ENCODE measurements at places on chromosomes 1 and 21. TPM values are rescaled to one million over a fixed set of nuclear protein-coding genes. Genes with fewer than 3 reads are reported as not detected.

GRCh38 chr1:183954496-183954895, 83.0 kb downstream of the COLGALT2 start:
- DNase-seq, result no peak
- no peak overlapping the region for H3K27ac ChIP-seq
- no peaks in the 10 kb centered on the region for H3K36me3 ChIP-seq
- no peaks in the 10 kb centered on the region for H3K27me3 ChIP-seq

GRCh38 chr1:59005491-59006288, 221.8 kb upstream of the JUN start:
- no peaks in the 10 kb centered on the region for H3K27me3 ChIP-seq
- no peaks in the 10 kb centered on the region for H3K4me1 ChIP-seq
- no peaks in the 10 kb centered on the region for H3K36me3 ChIP-seq
- no peak for DNase-seq
- H3K4me3 ChIP-seq, result no peak overlapping the region

Gene CD164L2
- not detected for total RNA-seq

Gene CRP
- total RNA-seq, result 0.32 TPM

Gene CLEC20A
- not detected for total RNA-seq

GRCh38 chr1:155043301-155043702, 7.8 kb upstream of the ADAM15 start:
- no peak overlapping the region for H3K27ac ChIP-seq
- H3K4me3 ChIP-seq, result no peak overlapping the region
- H3K36me3 ChIP-seq, result no peaks in the 10 kb centered on the region
- H3K27me3 ChIP-seq, result no peaks in the 10 kb centered on the region
- no peaks in the 10 kb centered on the region for H3K4me1 ChIP-seq
- DNase-seq, result no peak

DNA sequence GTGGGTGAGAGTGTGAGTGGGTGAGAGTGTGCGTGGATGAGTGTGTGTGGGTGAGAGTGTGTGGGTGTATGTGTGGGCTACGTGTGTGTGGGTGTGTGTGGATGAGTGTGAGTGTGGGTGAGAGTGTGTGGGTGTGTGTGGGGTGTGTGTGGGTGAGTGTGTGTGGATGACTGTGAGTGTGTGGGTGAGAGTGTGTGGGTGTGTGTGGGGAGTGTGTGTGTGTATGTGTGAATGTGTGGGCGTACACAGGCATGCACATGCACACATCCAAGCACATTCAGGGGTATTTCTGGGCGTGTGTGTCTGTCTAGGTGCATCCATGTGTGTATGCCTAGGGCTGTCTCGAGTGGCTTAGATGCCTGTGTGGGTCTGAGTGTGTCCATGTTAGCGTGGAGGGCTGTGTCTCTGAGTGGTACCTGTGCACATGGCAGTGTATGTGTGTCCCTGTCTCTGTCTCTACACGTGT, 14.0 kb downstream of the SDC3 start:
- no peaks in the 10 kb centered on the region for H3K4me1 ChIP-seq
- DNase-seq, result no peak
- H3K27ac ChIP-seq, result no peak overlapping the region

DNA sequence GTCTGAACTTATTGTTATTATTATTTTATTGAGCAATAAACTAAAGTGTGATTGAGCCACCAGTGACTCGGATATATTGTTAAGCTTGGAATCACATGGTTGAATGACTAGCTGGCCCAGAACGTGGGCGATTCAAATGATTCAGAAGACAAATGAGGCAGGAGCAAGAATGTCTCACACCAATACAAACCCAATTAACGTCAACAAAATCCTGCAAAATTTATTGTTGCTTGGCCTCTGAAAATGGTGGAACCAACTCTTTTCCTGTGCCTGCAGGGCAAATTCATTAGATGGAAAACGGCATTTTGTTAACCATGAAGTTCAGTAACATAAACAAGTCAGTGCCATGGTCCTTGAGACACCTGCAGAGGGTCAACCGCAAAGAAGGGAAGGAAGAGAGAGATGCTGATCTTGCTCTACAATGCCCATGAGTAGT, 482.0 kb downstream of the SETD4 start:
- no peaks in the 10 kb centered on the region for H3K36me3 ChIP-seq
- no peak for DNase-seq
- H3K4me1 ChIP-seq, result no peaks in the 10 kb centered on the region
- no peak overlapping the region for H3K4me3 ChIP-seq
- H3K27ac ChIP-seq, result no peak overlapping the region
- H3K27me3 ChIP-seq, result no peaks in the 10 kb centered on the region

Gene GPR3
- total RNA-seq, result 0.68 TPM

Gene ZSWIM5
- 2.1 TPM for total RNA-seq

- H3K27ac ChIP-seq, result no peak overlapping the region
- no peaks in the 10 kb centered on the region for H3K27me3 ChIP-seq
- H3K4me1 ChIP-seq, result peaks cover 5% of the 10 kb centered on the region
- no peak overlapping the region for H3K4me3 ChIP-seq
- no peaks in the 10 kb centered on the region for H3K36me3 ChIP-seq
Measured at GRCh38 chr1:230189341-230189740, 122.3 kb downstream of the GALNT2 start.

- H3K27me3 ChIP-seq, result no peaks in the 10 kb centered on the region
- H3K36me3 ChIP-seq, result no peaks in the 10 kb centered on the region
- no peak for DNase-seq
- no peak overlapping the region for H3K4me3 ChIP-seq
- H3K27ac ChIP-seq, result no peak overlapping the region
Measured at GRCh38 chr1:70039485-70039884, 165.9 kb downstream of the LRRC40 start.

Gene LRRIQ3
- total RNA-seq, result 0.81 TPM

DNA sequence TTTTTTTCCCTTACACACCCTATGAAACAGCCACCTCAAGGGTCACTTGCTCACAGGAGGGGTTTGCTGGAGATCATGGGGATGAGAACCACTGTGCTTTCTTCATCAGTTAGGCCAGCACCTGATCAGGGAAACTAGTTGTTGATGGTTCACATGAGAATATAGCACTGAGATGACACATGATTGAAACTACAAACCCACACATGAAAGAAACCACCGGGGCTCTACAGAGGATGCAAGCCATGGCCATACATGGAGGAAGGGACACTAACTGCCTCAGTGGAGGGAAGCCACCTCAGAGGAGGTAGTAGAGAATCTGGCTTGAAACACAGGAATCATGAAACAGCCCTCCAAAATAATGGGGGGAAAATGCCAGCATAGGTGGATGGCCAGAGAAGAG, 63.2 kb downstream of the PRKAB2 start:
- no peaks in the 10 kb centered on the region for H3K27me3 ChIP-seq
- H3K36me3 ChIP-seq, result no peaks in the 10 kb centered on the region
- H3K4me1 ChIP-seq, result no peaks in the 10 kb centered on the region
- DNase-seq, result no peak
- no peak overlapping the region for H3K4me3 ChIP-seq
- H3K27ac ChIP-seq, result no peak overlapping the region

Gene ZNF593
- 13.4 TPM for total RNA-seq

Gene KMO
- 2.1 TPM for total RNA-seq

Gene BMP8A
- total RNA-seq, result not detected

DNA sequence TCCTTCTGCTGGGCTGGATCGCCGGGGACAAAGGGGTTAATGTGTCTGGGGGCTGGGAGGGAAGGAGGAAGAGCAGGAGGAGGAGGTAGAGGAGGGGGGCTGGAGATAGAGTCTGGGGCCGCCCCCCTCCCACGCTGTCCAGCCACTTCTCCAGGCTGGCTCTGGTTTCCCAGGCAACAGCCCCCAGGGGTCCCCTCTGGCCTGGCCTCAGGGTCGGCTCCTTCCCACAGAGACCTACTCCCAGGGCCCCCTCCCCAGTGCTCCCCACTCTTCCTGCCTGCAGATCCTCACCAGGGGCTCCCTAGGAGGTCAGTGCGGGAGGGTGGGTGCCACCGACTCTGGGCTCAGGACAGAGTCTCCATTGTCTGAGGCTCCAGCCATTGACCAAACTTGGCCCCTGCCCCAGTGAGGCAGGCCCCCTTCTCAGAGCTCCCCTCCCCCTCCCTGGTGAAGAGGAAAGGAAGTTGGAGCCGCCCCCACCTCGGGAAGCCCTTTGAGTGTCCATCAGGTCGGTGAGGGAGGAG, 34.1 kb downstream of the ARHGEF10L start:
- H3K4me3 ChIP-seq, result no peak overlapping the region
- H3K4me1 ChIP-seq, result peaks cover 9% of the 10 kb centered on the region

DNA sequence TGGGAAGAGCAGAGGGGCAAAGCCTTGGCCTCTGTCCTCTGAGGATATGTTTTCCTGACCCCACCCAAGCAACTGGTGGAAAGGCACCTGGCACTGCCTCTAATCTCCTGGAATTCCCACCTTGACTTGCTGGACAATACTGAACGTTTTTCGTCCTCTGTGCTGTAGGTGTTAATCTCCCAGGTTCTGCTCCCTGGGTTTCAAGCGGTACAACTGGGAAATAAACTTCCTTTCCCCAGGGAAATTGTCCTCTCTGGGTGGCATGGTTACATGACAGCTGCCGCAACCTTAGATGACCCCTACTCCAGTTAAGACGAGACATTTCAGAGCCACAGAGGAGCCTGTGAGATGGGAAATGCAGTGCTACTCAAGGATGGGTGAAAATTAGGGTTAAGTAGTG, 57.3 kb upstream of the BCAR3 start:
- no peaks in the 10 kb centered on the region for H3K4me1 ChIP-seq
- no peaks in the 10 kb centered on the region for H3K27me3 ChIP-seq
- no peak overlapping the region for H3K27ac ChIP-seq
- DNase-seq, result no peak
- no peak overlapping the region for H3K4me3 ChIP-seq

Gene WNT9A
- total RNA-seq, result 3.5 TPM

Data from aorta (tissue), 5 donors.